ENCODE measurements at places on chromosomes 16 and 17. TPM values are rescaled to one million over a fixed set of nuclear protein-coding genes. Genes with fewer than 3 reads are reported as not detected.

GRCh38 chr17:21132428-21132827 is 5.7 kb downstream of the DHRS7B start:
- no peak overlapping the region for H3K27ac ChIP-seq
- peaks cover 8% of the 10 kb centered on the region for H3K4me1 ChIP-seq
- DNase-seq: no peak

The CTRB2 gene
- not detected for total RNA-seq

DNA sequence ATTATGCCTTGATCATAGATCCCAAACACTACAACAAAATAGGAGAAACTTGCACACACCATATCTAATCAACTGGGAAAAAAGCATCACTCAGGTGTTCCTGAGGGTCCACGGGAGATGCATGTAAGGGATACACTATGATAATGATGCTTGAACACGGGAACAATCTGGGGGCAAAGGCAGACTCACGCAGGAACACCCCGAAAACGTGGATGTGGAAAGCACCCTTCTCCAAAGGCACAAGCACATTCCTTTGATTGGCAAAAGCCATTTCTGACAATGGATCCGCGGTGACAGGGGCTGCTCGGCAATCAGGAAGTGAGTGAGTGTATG is 1.3 kb downstream of the ZNF652 start:
- H3K36me3 ChIP-seq: no peaks in the 10 kb centered on the region
- peak overlapping the region; percentile 86 for H3K4me3 ChIP-seq
- peak overlapping the region; percentile 82 for H3K27ac ChIP-seq
- H3K4me1 ChIP-seq: peaks cover 29% of the 10 kb centered on the region
- DNase-seq: no peak

DNA sequence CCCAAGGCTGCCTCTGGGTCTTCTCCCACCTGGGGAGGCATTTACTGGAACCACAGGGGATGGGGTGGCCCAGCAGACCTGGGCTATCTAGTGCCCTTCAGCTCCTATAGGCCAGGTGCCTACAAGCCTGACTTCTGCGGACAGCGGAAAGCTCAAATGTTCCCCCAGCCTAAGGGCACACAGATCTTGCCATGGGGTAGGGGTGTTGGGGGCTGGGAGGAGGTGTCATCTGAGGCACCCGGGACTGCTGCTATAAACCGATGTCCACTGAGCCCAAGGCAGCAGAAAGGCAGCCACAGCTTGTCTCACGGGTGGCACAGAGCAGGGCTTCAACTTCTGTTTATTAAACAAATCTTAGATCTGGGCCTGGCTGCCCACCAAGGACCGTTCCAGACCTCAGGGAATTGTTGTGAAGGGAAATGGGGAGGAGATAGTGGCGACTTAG is 3.6 kb downstream of the MYO1C start:
- H3K27ac ChIP-seq: peak overlapping the region; percentile 81
- no peak for DNase-seq
- peak overlapping the region; percentile 68 for H3K4me3 ChIP-seq
- no peaks in the 10 kb centered on the region for H3K36me3 ChIP-seq
- H3K4me1 ChIP-seq: peaks cover 48% of the 10 kb centered on the region
